Caudate nucleus (tissue), 63 donors: ENCODE measurements at places on chromosomes 3 and 15.

GRCh38 chr15:101382544-101382943, 87.5 kb upstream of the SNRPA1 start:
- DNase-seq = no peak

DNA sequence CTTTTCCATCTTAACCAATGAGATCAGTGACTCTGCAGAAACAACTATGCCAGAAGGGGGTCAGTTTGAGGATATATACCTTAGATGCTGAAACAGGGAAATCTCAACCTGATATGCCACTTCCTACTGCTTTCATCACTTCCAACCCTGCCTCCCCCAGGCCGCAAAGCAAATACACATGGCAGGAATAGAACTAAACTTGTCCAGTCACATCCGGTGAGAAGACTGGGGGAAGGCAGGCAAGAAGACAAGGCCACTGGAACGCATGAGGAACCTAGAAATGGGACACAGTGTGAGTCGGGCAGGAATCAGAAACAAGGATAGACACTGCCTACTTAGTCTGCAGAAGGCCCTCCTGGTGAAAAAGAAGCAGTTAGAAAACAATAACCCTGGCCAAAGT, 90.6 kb downstream of the MYO5A start:
- no peak for DNase-seq

- no peak for DNase-seq
These were observed 19.5 kb downstream of the PSTPIP1 start for GRCh38 chr15:77014132-77015081.

DNA sequence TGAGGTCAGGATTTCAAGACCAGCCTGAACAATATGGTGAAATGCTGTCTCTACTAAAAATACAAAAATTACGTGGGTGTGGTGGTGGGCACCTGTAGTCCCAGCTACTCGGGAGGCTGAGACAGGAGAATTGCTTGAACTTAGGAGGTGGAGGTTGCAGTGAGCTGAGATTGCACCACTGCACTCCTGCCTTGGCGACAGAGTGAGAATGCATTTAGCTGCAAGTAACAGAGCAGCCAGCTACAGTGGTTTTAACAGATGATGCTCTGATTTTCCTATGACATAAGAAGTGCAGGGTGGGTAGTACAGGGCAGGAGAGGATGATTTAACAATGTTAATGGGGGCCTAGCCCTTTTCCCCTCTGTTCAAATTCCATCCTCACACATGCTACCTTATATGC, 267.9 kb downstream of the RPLP1 start:
- no peak for DNase-seq

DNA sequence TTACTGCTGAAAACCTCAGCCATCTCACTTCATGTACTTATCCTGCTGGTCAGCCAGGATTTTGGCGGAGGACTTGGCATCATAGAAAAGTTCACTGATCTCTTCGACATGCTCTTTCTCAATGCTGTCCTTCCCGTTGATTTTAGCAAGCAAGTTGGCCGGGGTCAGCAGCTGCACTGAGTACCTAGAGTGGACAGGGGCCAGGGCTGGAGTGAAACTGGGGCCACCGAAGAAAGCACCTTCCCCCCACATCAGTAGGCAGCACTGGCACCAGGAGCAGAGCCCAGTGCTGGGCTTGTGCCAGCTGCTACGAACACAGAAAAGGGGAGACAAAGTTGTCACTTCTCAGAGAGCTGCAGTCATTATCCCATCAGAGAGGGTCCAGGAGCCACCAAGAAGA, 29.0 kb downstream of the SEC61A1 start:
- no peak for DNase-seq

GRCh38 chr3:120516136-120516535, 65.3 kb upstream of the FSTL1 start:
- DNase-seq = no peak
